ENCODE measurements at places on chromosomes 2 and 18. TPM values are rescaled to one million over a fixed set of nuclear protein-coding genes. Genes with fewer than 3 reads are reported as not detected.

GRCh38 chr18:61770279-61770678 lies 122.5 kb downstream of the RNF152 start:
- DNase-seq: no peak

- DNase-seq: no peak
These were observed 189.6 kb upstream of the SP5 start for GRCh38 chr2:170525566-170525900.

- DNase-seq: no peak
These were observed 12.5 kb upstream of the PLEKHM3 start for GRCh38 chr2:208037564-208038487.

- no peak for DNase-seq
These were observed 92.7 kb downstream of the FAM124B start for GRCh38 chr2:224309176-224309575.

- DNase-seq: no peak
These were observed 10.0 kb downstream of the GALNT5 start for GRCh38 chr2:157267476-157267875.

- no peak for DNase-seq
These were observed 309.7 kb downstream of the XIRP2 start for GRCh38 chr2:167198009-167198408.

DNA sequence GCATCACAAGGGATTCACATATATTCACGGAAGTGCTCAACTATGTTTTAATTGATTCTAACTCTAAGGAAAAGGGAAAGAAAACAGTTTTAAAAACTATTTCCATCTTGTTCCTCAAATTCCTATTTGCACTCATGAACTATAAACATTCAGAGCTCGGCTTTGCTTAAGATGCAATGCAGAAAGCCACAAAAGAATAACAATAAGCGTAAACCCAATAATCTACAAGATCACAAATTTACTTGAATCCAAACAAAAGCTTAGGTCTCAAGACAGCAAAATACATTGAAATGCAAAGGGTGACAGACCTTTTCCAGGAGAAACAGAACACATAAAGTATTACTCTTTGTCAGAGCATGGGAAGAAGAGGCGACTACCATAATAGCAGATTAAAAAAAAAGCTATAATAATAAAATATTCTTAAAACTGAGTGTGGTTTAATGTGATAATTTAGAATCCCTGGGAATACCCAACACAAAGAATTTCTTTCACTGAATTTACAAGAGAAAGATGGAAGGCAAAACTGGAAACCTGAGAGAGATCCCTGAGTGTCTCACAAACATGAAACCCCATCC lies 1094.9 kb downstream of the LRP1B start:
- DNase-seq: no peak

DNA sequence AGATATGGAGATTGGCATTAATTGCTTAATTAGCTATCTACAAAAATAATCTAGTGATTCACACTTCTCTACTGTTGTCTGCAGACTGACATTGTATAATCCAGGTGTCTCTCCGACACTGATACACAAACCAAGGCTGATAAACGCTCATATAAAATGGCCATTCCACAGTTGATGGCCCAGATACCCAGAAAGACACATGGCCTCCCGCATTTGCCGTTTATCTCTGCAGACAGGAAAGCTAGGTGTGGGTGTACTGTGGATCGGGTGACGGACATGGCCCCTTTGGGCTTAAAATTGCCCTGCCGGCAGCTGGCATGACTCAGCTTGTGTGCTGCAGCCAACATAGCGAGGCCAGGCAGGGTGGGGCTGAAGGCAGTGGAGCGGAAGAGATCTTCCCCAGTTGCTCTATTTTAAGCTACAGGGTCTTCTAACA lies 18.5 kb downstream of the PMAIP1 start:
- DNase-seq: no peak

GRCh38 chr2:33521791-33522281 lies 45.4 kb downstream of the RASGRP3 start:
- DNase-seq: peak; percentile 68

- DNase-seq: no peak
These were observed 64.2 kb upstream of the THOC1 start for GRCh38 chr18:332007-332406.

DNA sequence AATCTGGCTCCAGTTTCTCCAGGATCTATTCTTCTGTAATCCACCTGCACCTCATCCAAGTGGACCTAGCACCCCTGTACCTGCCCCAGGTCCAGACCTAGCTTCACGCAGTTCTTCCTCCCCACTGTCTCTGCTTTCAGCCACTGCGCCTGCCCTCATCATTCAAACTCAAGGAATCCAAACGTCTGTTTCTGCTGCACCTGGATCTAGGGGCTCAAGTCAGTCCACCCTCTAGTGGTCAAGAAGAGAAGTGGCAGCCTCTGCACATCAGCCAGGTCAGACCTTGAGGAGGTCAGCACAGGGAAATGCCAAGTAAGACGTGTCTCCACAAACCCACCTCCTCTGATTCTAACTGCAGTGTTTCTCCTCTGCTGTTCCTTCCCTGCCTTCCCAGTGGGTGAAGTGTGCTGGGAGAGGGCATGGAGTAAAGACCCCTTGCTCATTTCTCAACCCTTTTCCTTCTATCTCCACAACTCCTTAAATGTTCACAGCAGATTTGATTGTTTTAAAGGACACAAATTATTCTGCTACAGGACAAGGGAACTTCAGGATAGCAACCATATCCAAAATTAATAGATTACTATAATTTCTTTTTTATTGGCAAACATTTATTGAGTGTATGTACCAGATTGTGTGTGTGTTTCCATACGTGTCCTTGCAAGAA lies 8.6 kb upstream of the RNF152 start:
- DNase-seq: no peak

DNA sequence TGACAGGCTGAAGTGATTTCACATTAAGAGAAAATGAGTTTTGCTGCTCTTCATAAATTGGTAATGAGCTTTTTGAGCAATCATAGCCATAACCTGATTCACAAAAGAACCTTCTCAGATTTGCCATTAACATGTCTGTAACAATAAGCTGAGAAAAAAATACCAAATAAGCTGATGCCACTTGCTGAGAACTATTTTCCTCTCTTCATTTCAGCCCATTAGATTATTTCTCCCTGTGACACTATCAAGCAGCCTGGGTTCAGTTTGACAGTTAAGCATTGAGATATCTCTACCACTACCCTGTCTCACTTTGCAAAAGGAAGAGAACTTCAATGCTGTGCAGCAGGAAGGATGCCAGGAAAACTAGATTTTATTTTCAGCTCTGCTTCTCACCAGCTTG lies 673.9 kb downstream of the TRIB2 start:
- DNase-seq: no peak

- no peak for DNase-seq
These were observed 161.0 kb downstream of the TWIST2 start for GRCh38 chr2:239008677-239009588.

DNA sequence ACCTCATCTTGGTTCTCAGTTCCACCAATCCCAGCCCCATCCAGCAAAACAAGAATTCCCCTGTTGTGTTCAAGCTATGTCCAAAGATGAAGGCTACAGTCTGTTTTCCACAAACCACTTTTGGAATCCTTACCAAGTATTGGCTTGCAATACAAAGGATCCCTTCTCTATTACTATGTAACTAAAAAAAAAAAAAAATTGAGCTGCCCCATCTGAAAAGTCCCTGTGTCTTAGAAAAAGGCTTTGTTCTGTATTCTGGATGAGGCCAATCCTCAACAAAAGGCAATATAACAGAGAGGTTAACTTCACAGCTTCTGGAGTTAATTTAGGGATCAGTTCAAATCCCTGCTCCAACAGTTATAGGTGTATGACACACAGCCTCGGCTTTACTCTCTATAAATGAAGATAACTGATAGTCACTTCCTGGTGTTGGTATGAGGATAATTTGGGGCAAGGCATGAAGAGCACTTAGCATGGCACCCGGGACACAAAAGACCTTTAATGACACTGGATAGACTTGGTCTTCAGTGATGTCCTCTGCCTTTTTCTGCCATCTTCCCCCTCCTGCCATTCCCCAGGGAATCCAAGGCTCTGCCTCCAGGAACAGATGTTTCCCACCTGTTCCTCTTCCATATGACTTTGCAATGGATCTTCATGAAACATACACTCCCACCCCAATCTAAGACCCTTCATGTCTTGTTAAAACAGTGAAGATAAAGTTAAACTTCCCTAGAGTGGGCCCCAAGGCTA lies 61.2 kb upstream of the ATL2 start:
- DNase-seq: no peak

GRCh38 chr18:59900222-59901128 lies 679 bp downstream of the PMAIP1 start:
- DNase-seq: no peak

DNA sequence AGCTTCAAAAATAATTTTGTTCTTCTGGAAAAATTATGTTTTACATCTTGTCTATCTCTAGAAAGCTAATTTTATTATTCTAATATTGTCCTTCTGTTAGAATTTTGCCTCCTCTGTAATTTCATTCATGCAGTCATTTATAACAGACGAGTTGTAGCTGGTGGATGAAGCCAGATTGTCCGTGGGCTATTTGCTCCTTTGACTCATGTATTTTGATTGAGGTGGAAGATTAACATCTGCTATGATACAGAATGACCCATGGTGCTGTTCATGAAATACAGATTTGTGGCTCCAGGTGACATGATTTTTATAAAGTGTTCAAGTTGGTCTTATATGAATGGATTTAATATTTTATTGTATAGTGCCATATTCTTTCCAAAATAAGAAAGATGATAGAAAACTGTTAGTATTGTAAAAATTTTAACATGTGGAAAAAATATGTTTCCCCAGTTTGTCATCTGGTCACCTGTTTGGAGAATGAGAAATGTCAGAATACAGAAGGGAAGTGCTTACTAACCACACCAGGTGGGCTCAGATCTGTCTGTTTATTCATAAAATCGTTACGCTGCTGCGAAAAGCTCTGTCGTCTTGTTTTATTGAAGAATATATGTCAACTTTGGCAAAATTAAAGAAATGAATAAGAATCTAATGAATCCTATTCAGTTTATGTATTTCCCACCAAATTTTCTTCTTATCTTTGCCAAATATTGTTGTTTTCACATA lies 20.4 kb upstream of the L3MBTL4 start:
- no peak for DNase-seq

DNA sequence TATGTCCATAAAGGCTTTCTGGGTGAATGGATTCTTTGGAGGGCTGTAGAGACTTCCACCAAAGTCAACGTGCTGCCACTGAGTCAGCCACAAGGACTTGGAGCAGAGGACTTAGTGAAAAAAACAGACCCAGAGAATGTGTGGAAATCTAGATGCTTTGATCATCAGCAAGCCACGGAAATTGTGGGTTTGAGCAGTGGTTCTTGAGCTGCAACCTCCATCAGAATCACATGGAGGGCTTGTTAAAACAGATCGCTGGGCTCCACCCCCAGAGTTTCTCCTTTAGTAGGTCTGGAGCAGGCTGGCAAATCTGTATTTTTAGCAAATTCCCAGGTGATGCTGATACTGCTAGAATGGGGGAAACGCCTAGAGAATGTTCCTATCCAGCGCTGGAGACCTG lies 95.3 kb downstream of the RBM43 start:
- no peak for DNase-seq

DNA sequence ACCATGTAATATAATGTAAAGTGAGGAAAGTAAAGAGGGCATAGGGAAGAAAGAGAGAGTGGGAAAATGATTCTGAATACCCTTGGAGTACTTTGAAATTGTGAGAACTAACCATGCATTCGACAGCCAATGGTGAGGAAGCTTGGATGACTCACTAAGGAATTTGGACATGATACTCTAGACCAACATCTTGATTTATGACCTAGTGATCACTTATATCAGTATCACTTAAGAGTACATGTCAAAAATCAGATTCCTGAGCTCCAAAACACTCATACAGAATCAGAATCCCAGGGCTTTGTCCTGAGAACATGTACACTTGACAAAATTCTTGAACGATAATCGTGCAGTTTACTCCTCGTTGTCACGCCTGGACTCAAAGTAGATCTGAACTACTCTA lies 1899.8 kb upstream of the PIK3C3 start:
- DNase-seq: no peak

DNA sequence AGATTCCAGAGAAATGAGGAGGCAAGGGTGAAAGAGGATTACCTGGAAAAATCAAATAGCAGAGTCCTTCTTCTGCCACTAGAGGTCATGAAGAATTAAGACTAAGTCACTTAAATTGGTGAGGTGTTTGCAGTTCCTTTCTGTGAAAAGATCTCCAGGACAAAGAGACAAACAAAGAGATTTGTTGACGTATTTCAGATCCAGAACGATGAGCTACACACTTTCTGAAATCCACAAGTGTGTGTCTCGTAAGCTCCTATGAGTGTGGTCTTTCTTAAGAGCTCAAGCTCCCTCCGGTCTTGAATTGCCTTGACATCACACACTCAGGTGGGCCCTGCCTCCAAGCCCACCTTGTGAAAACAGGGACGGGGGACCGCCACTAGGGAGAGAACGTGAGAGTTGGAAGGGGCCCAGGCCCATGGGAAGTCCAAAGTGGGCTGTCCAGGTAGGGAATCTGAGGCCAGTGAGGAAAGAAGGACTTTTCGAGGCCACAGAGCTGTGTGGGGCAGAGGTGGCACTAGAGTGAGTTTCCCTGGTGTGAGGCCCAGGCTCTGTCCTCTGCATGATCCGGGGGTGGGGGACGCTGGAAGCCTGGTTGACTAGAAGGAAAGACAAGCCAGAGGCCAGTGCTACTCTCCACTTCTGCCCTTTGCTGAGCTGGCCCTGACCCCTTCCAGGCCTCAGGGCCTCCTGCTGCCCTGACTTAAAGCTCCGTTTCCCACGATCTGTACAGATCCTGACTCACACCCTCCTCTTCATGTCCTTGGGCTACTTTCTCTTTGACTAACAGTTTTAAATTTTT lies 168.1 kb upstream of the NCK2 start:
- DNase-seq: peak; percentile 41

- no peak for DNase-seq
These were observed 205.1 kb upstream of the NRP2 start for GRCh38 chr2:205477016-205477705.

DNA sequence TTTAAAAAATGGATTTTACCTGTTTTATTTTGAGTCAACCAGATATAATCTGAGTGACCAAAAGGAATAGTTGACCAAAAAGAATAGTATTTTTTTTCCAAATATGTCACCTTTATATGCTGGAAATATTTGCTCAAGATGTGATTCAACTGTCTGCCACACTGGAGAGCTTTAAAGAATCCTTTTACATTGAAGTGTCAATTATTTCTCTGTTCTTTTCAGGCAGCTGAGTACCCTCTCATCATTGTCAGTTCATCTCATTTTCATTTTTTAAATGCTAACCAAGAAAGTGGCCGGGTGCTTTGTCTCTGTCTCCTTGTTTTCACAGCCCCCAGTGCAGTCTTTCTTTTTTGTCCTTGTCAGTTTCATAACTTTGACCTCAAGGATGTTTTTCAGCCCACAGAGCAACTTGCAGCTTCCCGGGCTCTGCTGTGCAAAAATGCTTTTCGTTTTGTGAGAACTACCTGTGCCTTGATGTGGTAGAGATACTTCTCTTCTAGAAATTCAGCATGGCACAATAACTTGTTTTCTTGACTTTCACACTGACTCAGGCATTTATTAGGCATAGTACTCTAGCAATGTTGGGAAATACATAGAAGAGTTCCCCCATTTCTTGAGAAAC lies 23.4 kb upstream of the CERS6 start:
- no peak for DNase-seq

Gene NPAS2
- 14.7 TPM for polyA plus RNA-seq

Gene TMEM37
- 71.8 TPM for polyA plus RNA-seq

Gene ALPG
- not detected for polyA plus RNA-seq

Gene FOXD4L1
- polyA plus RNA-seq: 0.16 TPM

Gene FAM237A
- polyA plus RNA-seq: not detected

Gene TUBA4B
- polyA plus RNA-seq: 1.1 TPM

Gene CYP27C1
- polyA plus RNA-seq: 11.5 TPM

Gene KIAA2012
- polyA plus RNA-seq: 0.19 TPM

Gene CDH19
- 0.39 TPM for polyA plus RNA-seq

Gene VRK2
- polyA plus RNA-seq: 19.6 TPM

Gene GYPC
- polyA plus RNA-seq: 63.5 TPM

Gene NOTO
- 0.14 TPM for polyA plus RNA-seq

Gene ACVR1C
- 0.43 TPM for polyA plus RNA-seq

Gene POTEI
- polyA plus RNA-seq: 0.16 TPM
